NCI-H524 (cell line): ENCODE measurements at places on chromosomes 1 and 21.

DNA sequence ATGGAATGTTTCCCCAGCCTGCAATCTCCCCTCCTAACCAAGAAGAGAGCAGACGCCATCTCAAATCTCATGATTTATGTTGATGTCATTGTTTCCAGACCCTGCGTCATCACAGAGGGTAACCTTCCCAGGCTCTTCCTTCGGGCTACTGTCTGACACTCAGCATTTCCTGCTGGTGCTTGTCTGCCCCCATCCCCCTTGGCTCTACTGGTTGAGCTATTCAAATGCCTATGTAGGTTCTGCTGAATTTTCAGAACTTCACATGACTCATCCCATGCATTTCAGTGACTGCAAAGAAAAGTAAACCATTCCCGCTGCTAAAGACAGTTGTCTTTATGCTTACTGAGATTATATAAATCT is 24.8 kb upstream of the ITPKB start:
- DNase-seq: no peak

GRCh38 chr1:12146343-12147112 is 20.3 kb upstream of the TNFRSF1B start:
- DNase-seq: no peak

- no peak for DNase-seq
Observed at GRCh38 chr1:12204140-12204539, 25.7 kb upstream of the VPS13D start.

DNA sequence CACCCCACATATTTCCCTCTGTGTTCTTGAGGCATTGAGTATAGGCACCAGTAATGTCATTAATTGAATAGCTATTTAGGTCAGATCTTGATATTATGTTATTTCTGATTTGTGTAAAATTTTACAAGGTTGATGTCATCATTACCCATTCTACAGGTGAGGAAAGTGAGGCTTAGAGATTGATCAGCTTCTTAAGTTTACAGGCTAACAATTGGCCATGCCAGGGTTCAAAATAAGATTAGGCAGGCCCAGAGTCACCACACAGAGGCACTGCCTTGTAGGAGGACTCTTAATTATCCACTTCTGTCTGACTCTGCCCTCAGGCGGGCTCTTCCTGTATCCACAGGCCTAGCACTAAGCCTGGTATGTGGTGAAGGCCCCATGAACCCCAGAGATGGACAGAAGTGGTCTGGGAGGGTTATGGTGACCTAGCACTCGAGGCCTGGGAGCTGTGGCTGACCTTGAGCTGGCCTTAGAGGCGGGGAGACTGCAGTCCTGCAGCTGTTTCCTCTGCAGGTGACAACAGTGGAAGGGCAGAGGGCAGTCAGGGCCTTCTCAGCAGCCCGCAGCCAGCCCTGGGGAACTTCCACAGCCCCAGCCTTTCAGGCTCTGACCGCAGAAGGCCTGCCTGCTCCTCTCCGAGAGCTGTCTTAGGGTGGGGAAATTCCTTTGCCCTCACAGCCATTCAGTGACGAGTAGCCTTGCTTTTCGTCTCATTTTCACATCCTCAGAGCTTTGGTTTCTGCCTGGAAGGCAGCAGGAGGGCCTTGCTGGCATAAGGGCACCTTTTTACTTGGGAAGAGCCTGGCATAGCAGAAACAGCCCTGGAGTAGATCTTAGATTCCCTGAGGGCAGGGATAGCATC is 12.2 kb downstream of the ZDHHC18 start:
- DNase-seq: no peak

- DNase-seq: no peak
Observed at GRCh38 chr1:238681021-238681420, 705.3 kb upstream of the CHRM3 start.
